ENCODE measurements at places on chromosomes 16 and 17.
A peak's percentile ranks its signal among the peaks of the same experiment; 100 is the strongest.

DNA sequence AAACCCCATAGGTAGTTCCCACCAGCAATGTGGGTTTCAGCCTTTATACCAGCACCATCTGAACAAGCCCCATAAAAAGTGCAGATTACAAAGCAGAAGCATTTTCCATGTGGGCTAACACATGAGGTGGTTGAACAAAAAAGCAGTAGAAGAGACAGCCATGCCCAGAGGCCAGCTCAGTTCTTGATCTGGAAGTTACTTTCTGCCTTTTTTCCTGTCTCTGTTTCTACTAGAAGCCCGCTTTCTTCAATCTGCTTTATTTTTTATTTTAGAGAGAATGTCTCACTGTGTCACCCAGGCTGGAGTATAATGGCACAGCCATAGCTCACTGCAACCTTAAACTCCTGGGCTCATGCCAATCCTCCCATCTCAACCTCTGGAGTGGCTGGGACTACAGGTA lies 31.5 kb upstream of the APOH start:
- no peak for DNase-seq

DNA sequence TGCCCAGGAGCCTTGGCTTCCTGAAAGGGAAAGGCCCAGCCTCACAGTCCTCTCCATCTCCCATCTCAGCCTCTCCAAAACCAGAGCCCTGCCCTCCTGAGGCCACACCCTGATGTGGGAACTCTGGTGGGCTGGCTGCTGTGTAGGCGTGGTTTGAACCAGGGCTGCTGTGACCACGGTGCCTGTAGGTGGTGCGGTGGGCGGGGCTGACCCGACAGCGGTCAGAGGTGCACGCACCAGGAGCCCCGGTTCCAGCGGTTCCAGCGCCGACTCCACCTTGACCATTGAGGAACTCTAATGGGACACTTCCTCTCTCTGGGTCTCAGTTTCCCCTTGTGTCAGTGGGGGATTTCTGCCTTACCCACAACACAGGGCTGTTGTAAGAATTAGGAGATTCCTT lies 2.4 kb downstream of the RAP1GAP2 start:
- DNase-seq = no peak

DNA sequence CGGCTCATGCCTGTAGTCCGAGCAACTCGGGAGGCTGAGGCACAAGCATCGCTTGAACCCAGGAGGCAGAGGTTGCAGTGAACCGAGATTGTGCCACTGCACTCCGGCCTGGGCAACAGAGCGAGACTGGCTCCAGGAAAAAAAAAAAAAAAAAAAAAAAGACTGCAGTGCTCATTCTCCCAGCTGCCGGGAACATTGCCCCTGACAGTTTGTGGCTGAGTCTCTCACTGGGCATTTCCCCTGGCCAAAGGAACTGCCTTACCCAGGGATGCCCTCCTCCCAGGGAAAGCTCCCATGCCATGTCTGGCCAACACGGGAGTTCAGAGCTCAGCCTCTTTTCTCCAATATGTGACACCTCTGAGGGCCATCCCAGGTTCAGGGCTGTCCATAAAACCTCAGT lies 21.3 kb upstream of the USP10 start:
- DNase-seq = no peak

DNA sequence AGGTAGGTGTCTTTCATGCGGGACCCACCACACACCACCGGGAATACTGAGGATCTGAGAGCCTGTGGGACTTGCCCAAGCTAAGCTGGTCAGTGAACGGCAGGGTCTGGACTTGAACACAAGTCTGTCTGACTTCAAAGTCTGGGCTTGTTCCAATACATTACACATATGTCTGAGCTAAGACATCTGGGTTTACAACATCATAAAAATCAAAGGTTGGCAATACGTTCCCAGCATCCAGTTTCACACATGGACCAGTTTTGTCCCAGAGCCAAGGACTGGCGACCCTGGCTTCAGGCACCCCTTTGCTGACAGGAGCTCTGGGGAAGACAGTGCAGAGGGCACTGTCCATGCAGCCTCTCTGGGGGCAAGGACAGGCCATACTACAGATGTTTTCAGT lies 27.9 kb upstream of the AXIN2 start:
- DNase-seq = no peak

GRCh38 chr16:82439678-82440293 lies 187.0 kb upstream of the CDH13 start:
- DNase-seq = no peak

GRCh38 chr17:4881761-4882555 lies 17.4 kb upstream of the C17orf107 start:
- DNase-seq = peak; percentile 25

- no peak for DNase-seq
Observed at GRCh38 chr16:54360681-54361080, 74.1 kb upstream of the IRX3 start.

Data from NT2/D1 (cell line).